ENCODE measurements at places on chromosomes 1 and 21.

GRCh38 chr1:233627376-233627775 lies 13.5 kb downstream of the KCNK1 start:
- no peak for DNase-seq

DNA sequence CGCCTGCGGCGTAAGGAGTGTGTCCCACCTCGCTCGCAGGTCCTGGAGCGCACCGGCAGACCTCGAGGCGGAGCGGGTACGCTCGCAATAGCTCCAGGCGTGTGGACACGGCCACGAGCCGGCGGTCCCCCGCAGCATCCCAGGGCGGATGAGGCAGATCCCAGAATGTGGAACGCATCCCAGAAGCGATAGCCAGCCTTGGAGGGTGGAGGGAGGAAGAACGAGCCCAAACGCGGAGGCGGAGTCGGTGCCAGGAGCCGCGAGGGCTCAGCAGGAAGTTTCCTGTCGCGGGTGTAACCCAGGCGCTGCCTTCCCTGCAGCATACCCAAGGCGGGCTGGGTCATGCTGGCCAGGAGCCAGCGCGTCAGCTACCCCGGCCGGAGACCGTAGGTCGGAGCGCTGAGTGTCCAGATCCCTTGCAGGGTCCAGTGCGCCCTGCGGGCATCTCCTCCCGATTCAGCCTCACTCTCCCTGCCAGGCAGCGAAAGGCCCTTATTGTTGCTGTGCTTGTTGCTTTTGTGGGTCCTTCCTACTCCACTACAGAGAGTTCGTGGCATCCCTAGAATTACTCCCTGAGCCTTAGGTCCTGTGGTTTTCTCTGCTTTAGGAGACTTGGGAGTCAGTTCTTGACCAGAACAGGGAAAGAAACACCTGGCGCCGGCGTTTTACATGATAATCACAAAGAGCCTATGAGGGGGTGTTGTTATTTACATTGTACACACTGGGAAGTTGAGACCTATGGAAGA lies 27.7 kb downstream of the STYXL2 start:
- no peak for DNase-seq

GRCh38 chr1:150110116-150110515 lies 39.6 kb upstream of the PLEKHO1 start:
- no peak for DNase-seq

GRCh38 chr1:3494321-3495308 lies 40.1 kb downstream of the ARHGEF16 start:
- DNase-seq: no peak

GRCh38 chr1:226110249-226111097 lies 48.0 kb downstream of the H3-3A start:
- peak; percentile 87 for DNase-seq

- DNase-seq: no peak
Observed at GRCh38 chr1:74579425-74579824, 67.0 kb upstream of the LRRC53 start.

DNA sequence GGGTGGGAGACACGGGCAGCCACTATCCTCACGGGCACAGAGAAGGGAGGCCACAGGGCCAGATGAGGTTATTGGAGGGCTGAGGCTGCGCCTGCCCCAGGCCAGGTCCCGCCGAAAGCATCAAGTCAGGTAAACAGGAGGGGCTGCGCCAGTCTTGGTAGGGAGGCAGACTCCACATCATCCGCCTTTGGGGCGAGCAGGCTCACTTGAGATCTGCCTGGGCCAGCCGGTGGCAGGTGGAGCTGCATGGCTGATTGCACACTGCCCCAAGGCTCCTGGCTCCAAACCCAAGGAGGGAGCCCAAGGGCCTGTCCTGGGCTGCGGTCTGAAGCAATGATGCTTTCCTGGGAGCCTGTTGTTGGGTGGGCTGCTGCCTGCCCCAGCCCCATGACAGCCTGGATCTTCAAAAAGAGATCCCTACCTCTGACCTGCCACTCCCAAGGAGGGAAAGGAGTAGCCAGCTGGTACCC lies 4.6 kb downstream of the SMIM1 start:
- no peak for DNase-seq

GRCh38 chr1:80047791-80048190 lies 1041.3 kb upstream of the ADGRL4 start:
- DNase-seq: no peak

DNA sequence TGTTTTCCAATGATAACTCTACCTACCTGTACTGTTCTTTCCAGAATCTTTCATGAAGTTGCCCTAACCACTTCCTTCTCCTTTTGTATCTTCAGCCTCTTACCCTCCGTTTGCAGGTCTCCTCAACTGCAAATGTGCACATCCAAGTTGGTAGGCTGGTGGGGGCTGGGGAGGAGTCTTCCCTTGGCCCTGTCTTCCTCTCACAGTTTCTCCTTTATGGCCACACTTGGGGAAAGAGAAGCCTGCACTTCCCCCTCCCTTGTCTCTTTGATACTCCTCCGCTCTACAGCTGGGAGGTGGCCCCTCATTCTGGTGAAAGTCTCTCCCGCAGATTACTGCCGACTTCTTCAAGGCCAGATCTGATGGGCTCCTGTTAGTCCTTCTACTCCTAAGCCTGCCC lies 26.9 kb upstream of the GPR88 start:
- no peak for DNase-seq

GRCh38 chr1:53594391-53595180 lies 135.4 kb downstream of the DMRTB1 start:
- DNase-seq: no peak

GRCh38 chr1:903721-904271 lies 19.9 kb upstream of the SAMD11 start:
- DNase-seq: no peak

DNA sequence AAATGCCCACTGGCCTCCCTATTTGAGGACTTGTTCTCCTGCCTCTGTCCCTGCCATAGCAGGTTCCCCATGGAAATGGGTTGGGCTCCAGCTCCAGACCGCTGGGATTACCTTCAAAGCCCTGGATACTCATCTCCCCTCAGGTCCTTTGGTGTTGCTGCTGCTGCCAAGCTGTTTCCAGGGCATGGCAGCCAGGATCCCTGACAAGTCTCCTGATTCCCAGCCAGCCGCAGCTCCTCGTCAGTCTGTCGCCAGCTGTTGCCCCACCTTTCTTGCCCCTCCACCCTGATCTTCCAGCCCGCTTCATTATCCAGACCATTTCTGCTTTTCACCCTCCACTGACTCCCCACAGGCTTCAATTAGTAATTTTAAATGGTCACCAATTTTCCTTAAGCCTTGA lies 68.3 kb upstream of the KCND3 start:
- DNase-seq: no peak

DNA sequence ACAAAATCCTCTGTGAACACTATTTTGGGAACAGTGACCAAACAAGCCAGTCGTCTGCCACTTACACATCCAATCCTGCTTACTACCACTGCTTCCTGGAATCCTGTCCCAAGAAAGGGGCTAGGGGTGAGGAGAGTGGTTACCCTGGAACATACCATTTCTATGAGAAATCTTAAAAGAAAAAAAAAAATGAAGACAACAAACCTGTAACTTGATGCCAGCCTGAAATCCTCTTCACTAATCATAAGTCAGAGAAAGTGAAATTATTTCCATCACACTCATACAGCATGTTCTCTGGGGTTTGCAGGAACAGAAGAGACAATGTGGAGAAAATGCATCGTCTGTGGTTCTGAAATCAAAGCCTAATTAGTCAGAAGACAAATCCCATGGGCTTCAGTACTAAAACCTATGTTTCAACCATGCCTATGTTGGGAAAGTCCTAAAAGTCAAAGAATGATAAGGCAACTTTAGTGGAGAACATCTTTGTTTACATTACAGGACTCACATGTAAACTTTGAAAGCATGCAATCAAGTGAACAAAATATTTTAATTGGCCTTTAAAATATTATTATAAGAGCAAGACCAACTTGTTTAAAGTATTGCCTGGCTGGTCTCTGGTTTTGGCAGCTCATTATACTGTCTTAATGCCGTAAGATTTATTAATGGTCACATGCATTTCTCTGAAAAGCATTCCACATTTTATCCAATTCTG lies 220.7 kb downstream of the LTN1 start:
- no peak for DNase-seq

DNA sequence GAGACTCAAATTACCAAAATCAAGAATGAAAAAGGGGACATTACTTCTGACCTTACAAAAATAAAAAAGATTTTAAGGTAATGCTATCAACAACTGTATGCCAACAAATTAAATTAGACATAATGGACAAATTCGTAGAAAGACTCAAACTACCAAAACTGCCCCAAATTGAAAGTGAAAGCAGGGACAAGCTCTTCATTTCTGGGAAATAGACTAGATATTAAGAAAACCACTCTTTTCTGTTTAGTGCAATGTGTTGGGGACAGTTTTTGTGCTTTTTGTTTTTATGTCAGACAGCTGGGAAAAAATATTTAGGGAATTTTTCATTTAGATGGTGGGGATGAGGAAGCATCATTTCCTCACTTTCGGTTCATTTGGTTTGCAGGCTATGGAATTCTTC lies 4.9 kb upstream of the GBP1 start:
- no peak for DNase-seq

- DNase-seq: peak; percentile 13
Observed at GRCh38 chr1:38991638-38992411, 749 bp downstream of the AKIRIN1 start.

GRCh38 chr21:29145354-29145782 lies 14.9 kb downstream of the MAP3K7CL start:
- DNase-seq: no peak

GRCh38 chr1:201505503-201505890 lies 1.4 kb downstream of the CSRP1 start:
- no peak for DNase-seq

- no peak for DNase-seq
Observed at GRCh38 chr1:160018900-160019299, 12.9 kb downstream of the PIGM start.

DNA sequence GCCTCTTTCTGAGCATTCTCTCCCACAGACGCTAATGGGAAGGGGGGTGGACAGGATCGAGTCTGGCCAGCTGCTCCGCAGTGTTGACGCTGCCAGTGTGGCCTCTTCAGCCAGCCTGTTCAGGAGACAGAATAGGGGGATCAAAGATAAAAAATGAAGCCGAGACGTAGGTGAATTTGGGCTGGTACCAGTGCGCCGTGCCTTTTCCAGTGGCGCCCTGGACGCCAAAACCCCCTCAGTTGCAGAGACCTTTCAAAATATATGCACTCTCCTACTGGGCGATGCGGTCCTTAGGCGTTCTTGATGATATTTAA lies 1.1 kb downstream of the TTC3 start:
- DNase-seq: no peak

DNA sequence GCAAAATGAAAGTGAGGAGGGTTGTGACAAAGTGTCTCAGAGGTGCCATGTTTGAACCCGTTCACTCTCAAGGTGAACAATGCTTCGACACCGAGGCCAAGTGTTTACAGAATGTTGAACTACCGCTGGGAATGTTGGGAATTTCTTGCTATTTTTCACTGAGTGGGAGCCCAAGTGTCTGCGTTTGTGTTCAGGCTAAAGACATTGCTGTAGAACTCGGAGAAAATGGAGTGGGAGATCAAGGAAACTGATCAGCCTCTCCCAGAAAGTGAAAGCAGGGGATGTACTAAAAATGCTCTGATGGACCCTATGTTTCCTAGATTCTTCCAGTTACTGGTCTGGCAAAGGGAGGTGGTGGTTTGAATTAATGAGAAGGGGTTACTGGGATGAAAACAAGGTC lies 207.5 kb downstream of the BACH1 start:
- no peak for DNase-seq

- no peak for DNase-seq
Observed at GRCh38 chr1:74215229-74215628, 17.2 kb downstream of the FPGT start.

DNA sequence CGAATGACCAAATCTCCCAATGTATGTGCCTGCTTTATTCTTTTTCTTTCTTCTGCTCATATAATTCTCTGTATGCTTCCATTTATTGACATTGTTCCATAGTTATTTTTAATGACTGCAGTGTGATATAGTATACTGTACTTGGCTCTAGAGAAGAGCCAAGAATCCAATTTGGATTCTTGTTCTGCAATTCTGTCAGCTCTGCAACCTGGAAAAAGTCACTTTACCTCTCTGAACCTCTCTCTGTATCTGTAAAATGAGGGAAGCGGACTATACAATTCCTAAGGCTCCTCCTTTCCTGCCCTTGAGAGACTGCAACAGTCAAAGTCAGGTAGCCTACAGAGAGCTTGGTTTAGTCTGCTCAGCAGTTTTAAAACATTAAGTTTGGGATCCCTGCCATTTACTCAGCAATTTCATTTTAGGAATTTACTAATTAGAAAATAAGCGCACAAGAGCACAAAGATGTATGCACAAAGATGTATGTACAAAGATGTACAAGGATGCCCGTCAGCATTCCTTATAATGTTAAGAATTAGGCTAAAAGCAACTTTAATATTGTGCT lies 14.7 kb downstream of the DNAJC16 start:
- DNase-seq: no peak

GRCh38 chr1:209807509-209807908 lies 1.6 kb upstream of the IRF6 start:
- DNase-seq: no peak

DNA sequence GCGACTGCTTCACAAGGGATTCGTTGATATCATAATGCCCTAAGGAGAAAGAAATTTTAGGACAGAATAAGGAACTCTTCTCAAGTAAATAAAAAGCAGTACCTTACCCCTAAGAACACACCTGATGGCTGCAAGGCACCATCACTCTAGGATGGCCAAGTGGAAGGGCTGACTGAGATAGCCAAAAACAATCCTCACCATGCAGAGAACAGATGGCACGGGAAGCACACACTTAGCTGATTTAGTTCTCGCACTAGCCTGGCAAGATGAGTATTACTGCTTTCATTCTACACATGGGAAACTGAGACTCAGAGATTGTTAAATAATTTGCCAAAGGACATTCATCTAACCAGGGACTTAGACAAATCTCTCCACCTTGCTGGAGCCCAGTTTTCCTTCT lies 43.8 kb downstream of the STPG1 start:
- DNase-seq: no peak

DNA sequence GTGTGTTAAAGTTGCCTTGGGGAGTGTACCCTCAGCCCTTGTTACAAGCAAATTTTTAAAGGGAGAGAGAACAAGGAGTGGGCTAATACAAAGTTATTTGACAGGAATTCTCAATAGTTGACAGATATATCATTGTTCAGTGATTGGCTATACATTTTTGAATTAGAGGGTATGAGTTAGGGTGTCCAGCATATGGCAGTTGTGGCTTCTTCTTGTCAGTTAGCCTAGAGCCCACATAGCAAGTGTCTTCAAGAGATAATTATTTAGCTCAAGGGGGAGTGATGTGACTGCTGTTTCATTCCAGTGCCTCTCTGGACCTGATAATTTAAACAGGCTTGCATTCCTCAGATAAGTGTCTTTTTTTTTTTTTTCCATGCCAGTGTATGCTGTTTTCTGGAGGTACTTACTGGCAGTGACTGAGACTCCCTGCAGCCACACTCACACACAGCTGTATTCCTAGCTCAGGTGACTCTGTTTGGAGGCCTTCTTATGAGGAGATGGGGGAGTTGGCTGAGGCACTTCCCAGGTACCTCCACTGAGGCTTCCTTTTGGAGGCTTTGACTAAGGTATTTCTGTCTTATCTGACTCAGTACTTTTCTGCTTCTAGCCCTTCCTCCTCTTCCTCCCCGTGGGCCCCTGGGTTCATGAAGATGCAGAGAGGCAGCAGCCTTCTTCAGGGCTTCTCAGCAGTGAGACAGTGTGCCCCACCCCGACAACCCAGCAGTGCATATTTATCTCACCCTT lies 32.3 kb downstream of the IVNS1ABP start:
- DNase-seq: no peak

- DNase-seq: no peak
Observed at GRCh38 chr1:156101880-156102279, 12.6 kb upstream of the LMNA start.

- no peak for DNase-seq
Observed at GRCh38 chr1:179709841-179710329, 33.2 kb upstream of the FAM163A start.
